ENCODE measurements at places on chromosomes 2 and 18.

DNA sequence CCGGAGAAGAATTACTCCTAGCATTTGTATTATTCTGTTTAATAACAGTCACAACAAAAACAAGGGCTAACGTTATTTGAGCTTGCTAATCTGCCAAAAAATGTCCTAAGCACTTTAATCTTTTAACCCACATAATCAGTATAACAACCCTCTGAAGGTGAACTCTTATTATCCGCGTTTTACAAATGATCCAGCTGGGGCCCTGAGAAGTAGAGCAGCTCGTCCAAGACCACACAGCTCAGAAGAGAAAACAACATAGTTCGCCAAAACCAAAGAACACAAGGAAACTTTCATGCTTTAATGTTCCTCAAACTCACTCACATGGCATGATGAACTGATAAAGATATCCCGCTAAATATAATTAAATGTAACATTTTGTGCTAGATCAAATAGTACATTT is 159.7 kb upstream of the ZNF236 start:
- DNase-seq, result no peak

DNA sequence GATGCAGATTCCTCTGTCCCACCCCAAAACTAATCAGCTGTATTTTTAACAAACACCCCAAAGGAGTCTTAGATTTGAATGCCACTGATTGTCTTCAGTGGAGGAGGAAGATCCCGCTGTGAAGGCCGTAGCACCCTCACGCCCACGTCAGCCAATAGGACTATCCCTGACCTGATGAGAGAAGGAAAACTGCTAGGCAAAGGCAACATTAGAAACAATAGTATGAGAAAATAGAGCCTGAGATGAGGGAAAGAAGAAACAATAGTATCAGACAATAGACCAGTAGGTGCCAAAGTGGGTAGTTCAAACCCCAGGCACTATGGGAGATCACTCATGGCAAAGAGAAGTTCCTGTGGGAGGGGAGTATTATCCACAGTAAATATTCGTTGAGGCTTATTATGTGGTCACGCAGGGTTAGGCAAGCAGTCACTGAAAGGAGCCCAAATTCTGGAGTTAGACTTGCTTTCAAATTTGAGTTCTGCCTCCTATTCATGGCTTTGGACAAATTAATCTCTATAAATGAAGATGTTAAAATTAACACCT is 2.8 kb downstream of the PCBP1 start:
- no peak for DNase-seq

DNA sequence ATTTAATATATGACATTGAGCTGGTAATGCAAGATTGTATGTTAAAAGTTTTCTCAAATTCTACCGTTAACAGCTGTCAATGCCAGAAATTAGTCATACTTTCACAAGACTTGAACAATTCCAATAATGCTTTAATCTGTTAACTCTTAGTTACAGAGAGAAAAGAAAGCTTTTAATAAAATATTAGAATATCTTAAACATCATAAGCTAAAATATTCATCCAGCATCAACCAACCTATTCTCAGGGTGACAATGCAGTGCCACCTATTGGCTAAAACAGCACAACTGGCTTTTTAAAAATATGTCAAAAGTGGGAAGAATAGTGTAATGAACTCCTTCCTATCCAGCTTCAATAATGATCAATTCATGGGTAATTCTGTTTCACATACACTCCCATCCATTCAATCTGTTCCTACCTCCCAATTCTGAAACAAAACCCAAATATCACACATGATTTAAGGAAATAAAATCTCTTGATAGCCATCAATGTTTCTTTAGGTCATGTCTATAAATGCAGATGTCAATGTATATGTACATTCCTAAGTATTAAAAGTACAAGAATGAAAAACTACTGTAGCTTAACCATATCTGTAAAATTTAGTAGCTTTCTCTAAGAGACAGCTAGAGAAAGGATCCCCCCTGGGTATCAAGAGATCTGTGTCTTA is 79.8 kb upstream of the CCDC141 start:
- no peak for DNase-seq

DNA sequence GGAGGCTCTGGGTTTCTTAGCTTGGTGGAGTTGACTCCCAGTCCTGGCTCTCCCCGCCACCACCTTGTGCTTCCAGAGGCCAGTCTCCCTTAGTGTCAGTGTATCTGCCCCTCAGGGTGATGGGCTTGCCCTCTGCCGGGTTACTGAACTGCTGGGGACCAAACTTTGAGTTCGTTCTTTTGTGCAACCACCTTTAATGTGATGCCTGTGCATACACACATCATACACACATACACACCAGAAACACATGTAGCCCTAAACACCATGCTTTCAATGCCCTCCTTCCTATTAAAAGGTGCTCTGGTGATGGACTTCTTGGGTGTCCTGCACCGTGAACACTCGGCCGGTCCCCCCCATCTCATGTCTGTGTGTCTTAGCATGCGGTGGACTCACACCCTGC is 315.1 kb upstream of the EPAS1 start:
- no peak for DNase-seq

- DNase-seq, result no peak
Observed at GRCh38 chr18:6627645-6628044, 101.9 kb upstream of the ARHGAP28 start.

GRCh38 chr2:139744273-139744672 is 964.1 kb upstream of the NXPH2 start:
- DNase-seq, result no peak

GRCh38 chr18:63477968-63478367 is 1.2 kb downstream of the SERPINB5 start:
- DNase-seq, result no peak

GRCh38 chr2:211281430-211282073 is 725.2 kb downstream of the CPS1 start:
- no peak for DNase-seq

- peak; percentile 39 for DNase-seq
Observed at GRCh38 chr2:192286093-192286701, 91.5 kb upstream of the TMEFF2 start.

DNA sequence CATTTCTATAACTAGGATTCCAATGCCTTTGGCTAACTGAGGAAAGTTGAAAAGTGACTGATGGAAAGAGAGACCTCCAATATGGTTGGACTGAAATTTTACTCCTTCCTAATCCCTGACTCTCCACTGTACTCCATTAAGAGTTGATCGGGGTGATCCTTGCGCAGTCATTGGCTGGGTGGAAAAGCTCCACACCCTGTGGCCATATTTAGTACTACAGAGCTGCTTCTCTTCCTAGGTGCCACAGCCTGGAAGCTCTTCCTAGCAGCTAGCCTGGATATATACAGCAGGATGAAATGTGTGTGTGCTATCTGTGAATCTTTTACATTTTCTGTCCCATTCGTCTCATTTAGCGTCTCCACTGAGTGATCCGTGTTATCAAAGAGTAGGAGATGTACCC is 71.2 kb downstream of the MEP1B start:
- DNase-seq, result no peak

DNA sequence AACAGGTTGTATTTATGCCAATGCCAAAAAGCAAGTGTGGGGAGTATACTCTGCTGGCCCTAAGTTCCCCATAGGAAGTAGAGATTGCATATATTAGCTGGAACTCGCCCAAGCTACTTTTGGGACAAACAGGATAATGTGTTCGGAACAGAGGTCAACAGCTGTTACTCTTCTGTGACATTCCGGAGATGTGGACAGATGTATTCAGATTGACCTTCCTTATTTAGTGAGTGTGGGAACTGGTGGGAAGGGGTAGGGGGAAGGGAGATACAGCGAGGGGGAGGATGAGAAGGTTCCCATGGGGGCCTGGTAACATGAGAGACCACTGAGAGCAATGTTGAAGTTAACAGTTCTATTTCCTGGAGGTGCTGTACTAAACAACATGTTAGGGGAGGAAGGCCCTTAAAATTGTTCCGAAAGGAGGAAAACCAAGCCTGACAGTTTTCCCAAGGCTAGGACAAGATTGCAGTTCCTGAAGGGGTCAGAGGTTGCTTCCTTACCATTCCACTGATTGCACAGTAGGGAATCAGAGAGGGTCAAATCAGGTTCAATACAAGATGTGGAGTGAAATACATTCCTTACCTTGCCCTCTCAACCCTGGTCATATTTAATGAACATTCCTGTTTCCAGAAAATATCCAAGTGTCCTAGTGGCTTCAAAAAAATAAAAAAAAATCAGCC is 14.3 kb upstream of the CD28 start:
- no peak for DNase-seq

GRCh38 chr2:68118816-68119215 is 38.9 kb upstream of the PNO1 start:
- no peak for DNase-seq

GRCh38 chr18:34783501-34783900 is 73.4 kb downstream of the DTNA start:
- no peak for DNase-seq

GRCh38 chr2:111148225-111148873 is 27.6 kb downstream of the BCL2L11 start:
- no peak for DNase-seq

GRCh38 chr18:59821983-59822382 is 77.8 kb upstream of the PMAIP1 start:
- DNase-seq, result no peak

DNA sequence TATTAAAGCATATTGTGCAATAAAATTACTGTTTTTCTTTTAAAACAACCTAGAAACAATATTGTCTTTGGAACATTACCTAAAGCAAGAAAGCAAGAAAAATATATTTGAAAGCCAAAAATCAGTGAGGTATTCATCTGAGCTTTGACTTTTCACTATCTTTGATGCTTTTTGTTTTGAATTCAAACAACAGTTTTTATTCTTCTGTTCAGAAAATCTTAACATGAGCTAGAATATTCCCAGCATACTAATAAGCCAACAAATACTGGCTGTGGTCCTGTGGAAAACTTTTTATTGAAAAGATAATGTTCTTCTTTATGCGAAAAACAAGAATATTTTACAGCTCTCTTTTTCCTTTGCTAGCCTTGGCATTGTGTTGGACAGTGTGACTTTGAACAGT is 19.8 kb downstream of the FAM171B start:
- DNase-seq, result no peak

GRCh38 chr2:27833931-27834330 is 56.3 kb downstream of the RBKS start:
- no peak for DNase-seq

DNA sequence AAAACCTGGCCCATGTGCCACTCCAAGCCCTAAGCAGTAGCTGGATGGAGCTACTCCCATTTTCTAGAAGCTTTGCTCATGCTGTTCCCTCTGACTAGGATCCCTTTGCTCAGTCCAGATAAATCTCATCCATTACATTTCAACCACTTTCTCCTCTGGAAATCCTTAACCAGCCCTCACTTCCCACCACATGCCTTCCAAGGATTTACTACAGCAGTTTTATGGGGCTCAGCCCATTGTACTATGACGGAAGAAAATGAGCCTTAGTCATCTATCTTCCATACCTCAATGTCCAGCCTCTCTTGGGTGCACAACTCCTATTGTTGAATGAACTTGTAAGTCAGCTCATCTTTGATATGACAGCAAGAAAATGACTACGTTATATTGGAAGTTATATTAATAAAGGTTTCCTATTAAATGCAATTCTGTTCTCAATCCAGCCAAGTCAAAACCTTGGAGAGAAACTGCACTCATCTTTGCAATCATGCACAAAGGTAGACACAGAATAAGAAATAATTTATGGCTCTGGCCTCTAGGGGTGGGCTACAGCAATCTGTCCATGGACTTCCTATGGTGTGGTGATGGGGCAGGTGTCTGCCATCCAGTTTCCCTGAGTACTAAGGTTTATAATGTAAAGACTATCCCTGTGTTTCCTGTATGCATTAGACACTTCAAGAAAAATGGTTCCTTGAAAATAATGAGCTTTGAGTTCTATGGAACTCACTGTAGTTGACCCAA is 3.4 kb downstream of the B4GALT6 start:
- peak; percentile 42 for DNase-seq

- DNase-seq, result no peak
Observed at GRCh38 chr2:178880257-178880656, 73.0 kb upstream of the TTN start.

DNA sequence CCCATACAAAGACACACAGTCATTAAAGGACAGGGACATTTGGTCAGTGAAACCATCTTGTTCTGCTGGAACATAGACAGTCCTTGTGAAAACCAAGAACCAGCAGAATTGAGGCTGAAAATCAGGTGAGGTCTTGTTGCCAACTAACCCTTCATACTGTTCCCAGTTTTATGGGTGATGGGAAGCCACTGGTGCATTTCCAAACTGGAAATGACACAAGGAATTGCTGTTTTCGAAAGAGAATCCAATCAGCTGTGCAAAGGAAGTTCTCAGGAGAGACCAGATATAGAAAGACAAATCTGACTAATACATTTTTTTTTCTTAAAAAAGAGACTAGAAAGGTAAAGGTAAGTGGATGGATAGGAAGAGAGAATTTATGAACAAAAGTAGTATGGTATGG is 948.2 kb downstream of the TSN start:
- DNase-seq, result no peak

- no peak for DNase-seq
Observed at GRCh38 chr2:221911890-221912289, 339.8 kb upstream of the EPHA4 start.

DNA sequence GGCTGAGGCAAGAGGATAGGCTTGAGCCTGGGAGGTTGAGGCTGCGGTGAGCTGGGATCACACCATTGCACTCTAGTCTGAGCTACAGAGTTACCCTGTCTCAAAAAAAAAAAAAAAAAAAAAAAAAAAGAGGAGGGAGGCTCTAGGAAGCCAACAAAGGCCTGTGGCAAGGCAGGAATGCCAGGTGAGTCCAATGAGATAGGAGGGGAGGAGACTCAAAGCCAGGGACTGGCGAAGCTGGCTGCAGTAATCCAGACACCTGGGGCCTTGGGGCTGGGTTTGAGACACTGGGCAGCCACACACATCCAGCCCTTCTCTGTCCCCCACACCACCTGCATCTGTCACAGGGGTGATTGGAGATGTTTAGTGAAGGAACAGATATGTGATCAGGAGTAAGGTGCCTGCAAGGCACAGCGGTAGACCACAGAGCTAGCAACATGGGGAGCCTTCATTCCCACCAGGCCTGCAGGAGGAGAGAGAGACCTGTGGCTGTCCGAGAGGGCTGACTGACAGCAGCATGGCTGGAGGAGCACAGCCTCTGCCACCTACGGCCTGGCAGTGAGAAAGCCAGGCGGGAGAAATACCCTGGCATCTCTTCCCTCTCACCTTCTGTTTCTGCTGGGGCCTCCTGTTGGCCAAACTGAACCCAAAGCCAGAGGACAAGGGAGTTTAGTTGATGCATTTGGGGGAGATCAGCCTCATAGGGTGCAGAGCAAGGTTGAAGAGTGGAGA is 9.5 kb downstream of the CHPF start:
- DNase-seq, result no peak

DNA sequence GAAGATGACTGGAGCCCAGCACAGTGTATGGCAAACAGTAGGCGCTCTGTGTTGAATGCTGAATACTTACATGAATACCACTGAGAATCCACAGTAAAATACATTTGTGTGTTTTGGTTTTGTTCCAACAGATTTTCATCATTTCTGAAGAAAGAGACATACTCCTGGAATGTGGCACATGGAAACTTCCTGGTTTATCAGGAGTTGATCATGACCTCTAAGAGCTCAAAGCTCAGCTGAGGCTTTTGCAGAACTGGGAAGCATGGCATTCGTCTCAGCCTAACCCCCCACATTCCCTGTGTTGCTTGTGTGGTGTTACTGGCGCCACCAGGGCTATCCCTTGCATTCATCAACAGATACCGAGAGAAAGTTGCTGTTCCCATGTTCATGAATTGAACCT is 316.9 kb upstream of the REV1 start:
- no peak for DNase-seq

- DNase-seq, result no peak
Observed at GRCh38 chr2:24016376-24016761, 6.5 kb downstream of the MFSD2B start.

Measured in SHP77 (cell line).